ENCODE measurements at places on chromosomes 5 and 9.

- H3K27ac ChIP-seq = no peak overlapping the region
- no peaks in the 10 kb centered on the region for H3K27me3 ChIP-seq
- H3K4me1 ChIP-seq = no peaks in the 10 kb centered on the region
- H3K36me3 ChIP-seq = no peaks in the 10 kb centered on the region
- peak; percentile 29 for DNase-seq
- H3K4me3 ChIP-seq = no peak overlapping the region
Measured at GRCh38 chr5:170216257-170216864, 16.4 kb upstream of the C5orf58 start.

DNA sequence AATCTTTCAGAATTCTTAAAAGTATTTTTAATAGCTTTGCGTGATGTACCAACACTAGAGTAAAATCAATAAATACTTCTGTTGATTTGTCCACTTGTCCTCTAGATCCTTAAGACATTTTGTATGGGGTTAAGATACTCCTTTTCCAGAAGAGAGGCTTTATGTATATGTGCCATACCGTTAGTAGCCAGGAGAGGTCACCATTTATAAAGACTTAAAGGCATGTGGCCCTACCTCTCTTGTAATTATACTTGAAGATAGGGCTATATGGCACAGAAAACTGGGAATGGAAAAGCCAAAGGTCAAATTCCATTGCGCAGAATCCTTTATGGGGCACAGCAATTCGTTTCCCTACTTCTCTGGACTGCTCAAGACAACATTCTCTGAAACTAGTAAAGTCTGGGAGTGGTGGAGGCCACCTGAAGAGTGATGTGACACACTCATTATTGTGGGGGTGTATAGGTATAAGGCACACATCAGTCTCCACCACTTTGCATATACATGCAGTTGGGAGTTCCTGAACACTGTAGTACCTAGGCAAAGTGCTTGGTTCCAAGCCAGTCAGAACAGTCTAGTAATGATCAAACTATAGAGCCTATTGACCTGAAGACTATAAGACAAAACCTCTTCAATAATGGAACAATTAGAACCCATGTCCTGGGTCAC lies 140.1 kb upstream of the FBXL17 start:
- H3K27me3 ChIP-seq = no peaks in the 10 kb centered on the region
- no peak overlapping the region for H3K27ac ChIP-seq
- peak; percentile 80 for DNase-seq
- no peak overlapping the region for H3K4me3 ChIP-seq

- peak overlapping the region; percentile 18 for H3K27ac ChIP-seq
- H3K4me1 ChIP-seq = peaks cover 12% of the 10 kb centered on the region
- H3K4me3 ChIP-seq = no peak overlapping the region
Measured at GRCh38 chr5:158658446-158659230, 441.1 kb downstream of the EBF1 start.

GRCh38 chr5:176661676-176662075 lies 14.4 kb downstream of the TSPAN17 start:
- H3K36me3 ChIP-seq = no peaks in the 10 kb centered on the region
- no peak overlapping the region for H3K27ac ChIP-seq
- H3K27me3 ChIP-seq = no peaks in the 10 kb centered on the region
- DNase-seq = no peak

- no peak overlapping the region for H3K27ac ChIP-seq
- no peaks in the 10 kb centered on the region for H3K4me1 ChIP-seq
- no peak for DNase-seq
- no peaks in the 10 kb centered on the region for H3K36me3 ChIP-seq
Measured at GRCh38 chr5:175878544-175879438, 7.4 kb downstream of the CPLX2 start.

GRCh38 chr5:140044041-140044440 lies 942 bp upstream of the NRG2 start:
- H3K4me1 ChIP-seq = no peaks in the 10 kb centered on the region
- H3K27me3 ChIP-seq = peaks cover 7% of the 10 kb centered on the region
- no peak overlapping the region for H3K4me3 ChIP-seq

- no peaks in the 10 kb centered on the region for H3K36me3 ChIP-seq
- H3K4me3 ChIP-seq = no peak overlapping the region
- H3K4me1 ChIP-seq = peaks cover 4% of the 10 kb centered on the region
- no peak overlapping the region for H3K27ac ChIP-seq
- H3K27me3 ChIP-seq = no peaks in the 10 kb centered on the region
Measured at GRCh38 chr9:33378121-33378795, 24.1 kb downstream of the AQP7 start.

DNA sequence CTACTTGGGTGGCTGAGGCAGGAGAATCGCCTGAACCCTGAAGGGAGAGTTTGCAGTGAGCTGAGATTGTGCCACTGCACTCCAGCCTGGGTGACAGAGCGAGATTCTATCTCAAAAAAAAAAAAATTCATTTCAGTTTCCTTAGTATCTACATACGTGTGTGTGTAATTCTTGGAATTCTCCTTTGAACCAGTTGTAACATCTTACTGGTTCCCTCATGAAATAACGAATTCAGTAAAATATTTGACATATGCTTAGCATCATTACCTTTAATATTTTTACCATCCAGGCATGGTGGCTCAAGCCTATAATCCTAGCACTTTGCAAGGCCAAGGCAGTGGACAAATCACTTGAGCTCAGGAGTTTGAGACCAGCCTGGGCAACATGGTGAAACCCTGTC lies 8.8 kb downstream of the PHYHD1 start:
- H3K4me3 ChIP-seq = no peak overlapping the region
- no peaks in the 10 kb centered on the region for H3K36me3 ChIP-seq
- DNase-seq = no peak
- no peaks in the 10 kb centered on the region for H3K27me3 ChIP-seq

DNA sequence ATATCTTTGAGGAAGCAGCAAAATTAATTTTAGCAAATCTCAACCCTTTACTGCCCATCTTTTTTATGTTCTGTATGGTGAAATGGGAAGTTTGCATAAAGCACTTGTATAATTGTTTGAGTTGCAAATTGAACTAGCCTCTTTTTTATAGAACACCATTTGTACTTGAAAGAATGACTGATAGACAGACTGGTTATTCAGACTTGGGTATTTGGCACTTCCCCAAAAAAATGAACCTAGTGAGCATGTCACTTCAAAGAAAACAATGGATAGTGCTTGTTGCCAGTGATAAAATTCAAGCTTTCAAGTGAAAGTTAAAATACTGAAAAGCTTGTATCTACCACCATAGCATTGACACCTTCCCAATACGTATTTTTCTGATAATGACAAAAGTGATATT lies 115.8 kb downstream of the ERCC6L2 start:
- DNase-seq = no peak
- H3K36me3 ChIP-seq = peaks cover 3% of the 10 kb centered on the region
- no peaks in the 10 kb centered on the region for H3K4me1 ChIP-seq
- no peak overlapping the region for H3K4me3 ChIP-seq

DNA sequence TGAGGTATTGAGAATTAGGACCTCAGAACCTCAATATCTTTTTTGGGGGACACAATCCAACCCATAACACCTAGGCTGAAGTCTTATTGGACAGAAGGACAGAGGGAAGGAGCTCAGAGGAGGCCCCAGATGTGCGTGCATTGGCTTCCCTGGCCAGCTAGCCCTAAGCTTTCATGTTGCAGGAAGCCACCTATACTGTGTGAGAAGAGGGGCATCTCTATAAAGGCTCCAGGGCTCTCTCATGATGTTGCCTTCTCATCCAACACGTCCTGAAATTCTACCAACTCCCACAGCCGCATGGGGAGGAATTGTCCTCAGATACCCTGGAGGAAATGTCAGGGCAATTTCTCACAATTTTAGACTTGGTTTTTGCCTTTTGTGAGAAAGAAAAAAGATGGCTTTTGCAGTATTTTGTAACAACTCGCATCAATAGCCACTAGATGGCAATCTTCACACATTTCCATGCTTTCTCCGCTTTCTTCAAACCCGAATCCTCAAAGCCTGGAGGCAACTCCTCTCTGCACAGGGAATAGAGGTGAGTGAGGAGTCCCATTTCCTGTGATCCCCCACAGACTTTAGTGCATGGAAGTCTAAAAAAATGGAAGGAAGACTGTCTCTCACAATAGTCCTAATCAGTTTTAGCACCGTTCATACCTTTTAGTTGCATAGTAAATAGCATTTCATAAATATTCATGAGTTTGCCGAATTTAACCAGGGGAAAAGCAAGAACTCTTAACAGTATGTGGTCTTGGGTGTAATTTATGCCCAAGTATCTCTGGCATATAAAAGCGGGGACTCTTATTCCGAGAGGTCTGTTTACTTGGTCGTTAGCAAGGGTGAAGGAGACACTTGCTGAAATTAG lies 7.4 kb upstream of the PPP3R2 start:
- no peaks in the 10 kb centered on the region for H3K36me3 ChIP-seq
- H3K4me1 ChIP-seq = peaks cover 4% of the 10 kb centered on the region
- DNase-seq = peak; percentile 41
- no peak overlapping the region for H3K27ac ChIP-seq
- H3K4me3 ChIP-seq = no peak overlapping the region
- peaks cover 5% of the 10 kb centered on the region for H3K27me3 ChIP-seq

- H3K27ac ChIP-seq = no peak overlapping the region
- DNase-seq = no peak
- H3K36me3 ChIP-seq = no peaks in the 10 kb centered on the region
Measured at GRCh38 chr5:59837071-59837470, 56.5 kb downstream of the PDE4D start.

DNA sequence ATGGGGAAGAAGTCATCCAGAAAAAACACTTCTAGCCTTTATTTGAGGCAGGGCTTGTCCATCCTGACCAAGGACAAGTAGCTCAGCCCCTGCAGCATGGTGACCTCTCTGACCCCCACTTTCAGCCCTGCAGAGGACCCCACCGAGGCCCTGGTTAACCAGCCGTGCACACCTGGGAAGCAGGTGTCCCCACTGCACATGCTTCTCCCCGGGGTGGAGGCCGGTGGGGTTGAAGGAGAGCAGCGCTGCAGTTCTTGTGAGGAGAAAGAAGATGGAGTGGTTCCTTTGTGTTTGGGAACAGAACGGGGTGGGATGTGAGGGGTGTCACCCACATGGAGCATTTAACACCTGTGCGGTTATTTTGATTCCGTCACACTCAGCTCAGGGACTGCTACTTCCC lies 21.1 kb upstream of the ZBTB34 start:
- DNase-seq = no peak
- peaks cover 16% of the 10 kb centered on the region for H3K36me3 ChIP-seq
- peaks cover 7% of the 10 kb centered on the region for H3K4me1 ChIP-seq
- no peaks in the 10 kb centered on the region for H3K27me3 ChIP-seq
- no peak overlapping the region for H3K4me3 ChIP-seq
- no peak overlapping the region for H3K27ac ChIP-seq

DNA sequence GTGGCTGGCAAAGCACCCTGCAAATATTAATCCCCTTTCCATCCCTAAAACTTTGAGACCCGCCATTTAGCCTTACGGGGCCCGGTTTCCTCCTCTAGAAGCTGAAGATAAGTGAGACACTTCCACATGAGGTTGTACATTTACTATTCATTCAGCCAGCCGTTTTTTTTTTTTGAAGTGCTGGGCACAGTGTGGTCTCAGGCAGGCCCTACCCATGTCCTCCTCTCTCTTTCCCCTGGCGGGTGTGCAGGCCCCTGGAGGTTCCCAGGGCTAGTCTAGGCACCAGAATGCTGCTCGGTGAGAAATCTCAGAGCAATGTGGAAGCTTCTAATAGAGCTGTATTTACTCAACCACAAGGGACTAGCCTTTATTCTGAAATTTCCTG lies 107.4 kb upstream of the LARP1 start:
- no peaks in the 10 kb centered on the region for H3K36me3 ChIP-seq
- no peak overlapping the region for H3K4me3 ChIP-seq
- DNase-seq = no peak
- no peak overlapping the region for H3K27ac ChIP-seq
- no peaks in the 10 kb centered on the region for H3K4me1 ChIP-seq
- H3K27me3 ChIP-seq = no peaks in the 10 kb centered on the region

DNA sequence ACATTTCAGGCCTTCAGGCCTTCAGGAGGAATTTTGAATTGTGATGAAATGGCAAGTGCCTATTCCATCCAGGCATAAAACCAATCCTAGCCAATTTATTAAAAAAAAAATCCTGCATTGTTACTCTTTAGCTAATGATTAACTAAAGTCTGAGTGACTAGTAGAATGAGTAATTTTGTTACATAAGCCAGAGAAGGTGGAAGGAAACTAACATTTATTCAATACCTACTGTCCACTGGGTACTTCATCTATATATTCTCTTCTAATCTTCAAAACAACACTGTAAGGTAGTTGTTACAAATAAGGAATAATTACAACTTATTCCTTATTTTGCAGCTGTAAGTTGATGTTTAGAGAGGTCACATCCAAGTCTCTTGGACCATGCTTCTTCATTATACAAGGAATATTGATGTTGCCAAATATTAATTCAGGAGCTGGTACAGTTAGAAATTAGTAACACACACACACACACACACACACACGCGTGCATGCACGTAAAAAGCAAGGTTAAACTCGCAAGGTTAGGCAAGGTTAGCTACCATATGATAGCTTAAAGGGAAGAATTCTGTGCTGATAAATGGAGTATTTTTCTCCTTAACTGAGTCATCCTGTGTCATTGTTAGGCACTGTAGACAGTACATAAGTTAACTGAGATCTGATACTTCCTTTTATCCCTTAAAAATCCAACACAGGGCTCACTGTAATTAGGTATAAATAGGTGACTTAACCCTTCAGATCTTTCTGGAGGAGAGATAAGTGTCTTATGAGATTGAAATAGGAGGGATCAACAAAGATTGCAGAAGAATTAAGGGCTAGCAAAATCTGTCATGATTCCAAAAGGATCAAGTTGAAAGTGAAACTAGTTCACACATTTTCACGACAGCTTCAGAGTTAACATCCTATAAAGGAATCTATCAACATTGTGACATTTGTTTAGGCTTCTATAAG lies 596.9 kb downstream of the PDE4D start:
- peak overlapping the region; percentile 26 for H3K27ac ChIP-seq
- H3K36me3 ChIP-seq = no peaks in the 10 kb centered on the region
- peak overlapping the region; percentile 32 for H3K4me3 ChIP-seq

DNA sequence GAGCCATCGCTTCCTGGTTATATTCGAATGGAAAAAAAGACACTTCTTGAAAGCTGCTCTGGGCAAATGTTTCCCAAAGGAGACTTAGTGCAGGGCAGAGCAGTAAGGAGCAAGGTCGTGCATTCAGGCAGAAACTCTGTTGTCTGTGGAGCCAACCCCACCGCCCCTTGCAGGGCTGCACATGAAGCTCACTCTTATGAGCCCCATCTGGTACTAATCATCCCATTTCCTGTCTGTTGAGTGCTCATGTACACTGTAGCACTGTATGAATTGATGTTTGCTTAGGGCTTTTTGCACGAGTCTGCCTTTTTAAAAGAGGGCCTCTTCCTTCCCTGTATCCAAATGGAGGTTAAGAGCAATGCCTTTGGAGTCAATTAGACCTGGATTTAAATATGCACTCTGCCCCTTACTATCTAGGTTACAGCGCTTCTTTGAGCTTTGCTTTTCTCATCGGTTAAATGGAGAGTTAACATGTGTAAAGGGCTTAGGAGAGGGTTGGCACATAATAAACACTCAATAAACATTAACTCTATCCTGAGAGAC lies 25.4 kb downstream of the HMHB1 start:
- DNase-seq = no peak
- no peaks in the 10 kb centered on the region for H3K27me3 ChIP-seq
- H3K27ac ChIP-seq = no peak overlapping the region
- H3K36me3 ChIP-seq = no peaks in the 10 kb centered on the region
- H3K4me1 ChIP-seq = no peaks in the 10 kb centered on the region
- H3K4me3 ChIP-seq = no peak overlapping the region

- no peak for DNase-seq
- H3K27me3 ChIP-seq = 0 out of 2 replicates have a peak, but pooled peaks cover 3% of the 10 kb centered on the region
- H3K27ac ChIP-seq = no peak within 1 kb of the TSS
- no peaks in the 10 kb centered on the region for H3K36me3 ChIP-seq
- no peak within 1 kb of the TSS for H3K4me3 ChIP-seq
Measured at GRCh38 chr5:141149812-141150211, at the start of gene PCDHB6. TSS of gene PCDHB6 (plus strand) at chr5:141150057. CDS start at chr5:141150258, 201 bp downstream.
